Thyroid gland (tissue), 4 donors: ENCODE measurements at places on chromosomes 5 and 9. TPM values are rescaled to one million over a fixed set of nuclear protein-coding genes. Genes with fewer than 3 reads are reported as not detected.
A peak's percentile ranks its signal among the peaks of the same experiment; 100 is the strongest.

Gene SPINK6
- total RNA-seq, result not detected

Gene SPARC
- total RNA-seq, result 302 TPM

Gene CDH18
- total RNA-seq, result not detected

Gene ANKDD1B
- total RNA-seq, result 1.1 TPM

Gene DMGDH
- 15.9 TPM for total RNA-seq

Gene ACOT12
- total RNA-seq, result not detected

Gene PDZD2
- 3.4 TPM for total RNA-seq

Gene SLIT3
- 58.0 TPM for total RNA-seq

Gene SELENOP
- 336 TPM for total RNA-seq

Gene FBP1
- total RNA-seq, result 25.1 TPM

Gene SLC34A3
- not detected for total RNA-seq

Gene EPB41L4B
- 56.4 TPM for total RNA-seq

- no peak for DNase-seq
Observed at GRCh38 chr9:114592356-114592755, 4.8 kb downstream of the ATP6V1G1 start.

DNA sequence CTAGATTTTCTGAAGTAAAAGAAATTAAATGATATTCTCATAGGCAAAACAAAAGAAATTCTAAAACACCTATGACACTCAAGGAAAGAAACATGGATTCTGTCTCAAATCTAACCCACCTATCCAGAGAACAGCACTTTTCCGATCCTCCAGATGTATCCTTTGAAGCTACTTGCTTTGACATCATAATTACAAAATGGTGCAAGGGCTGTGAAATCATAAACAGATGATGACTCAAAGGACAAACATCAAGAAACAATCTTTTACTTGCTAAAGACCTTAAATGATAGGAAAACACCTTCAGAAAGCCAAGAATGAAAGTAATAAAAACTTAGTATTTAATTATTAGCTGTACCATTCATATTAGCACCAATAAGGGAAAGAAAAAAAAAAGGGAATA, 202.6 kb downstream of the DENND1A start:
- no peak for DNase-seq

GRCh38 chr9:130919559-130920145, 19.4 kb downstream of the FIBCD1 start:
- no peak for DNase-seq

DNA sequence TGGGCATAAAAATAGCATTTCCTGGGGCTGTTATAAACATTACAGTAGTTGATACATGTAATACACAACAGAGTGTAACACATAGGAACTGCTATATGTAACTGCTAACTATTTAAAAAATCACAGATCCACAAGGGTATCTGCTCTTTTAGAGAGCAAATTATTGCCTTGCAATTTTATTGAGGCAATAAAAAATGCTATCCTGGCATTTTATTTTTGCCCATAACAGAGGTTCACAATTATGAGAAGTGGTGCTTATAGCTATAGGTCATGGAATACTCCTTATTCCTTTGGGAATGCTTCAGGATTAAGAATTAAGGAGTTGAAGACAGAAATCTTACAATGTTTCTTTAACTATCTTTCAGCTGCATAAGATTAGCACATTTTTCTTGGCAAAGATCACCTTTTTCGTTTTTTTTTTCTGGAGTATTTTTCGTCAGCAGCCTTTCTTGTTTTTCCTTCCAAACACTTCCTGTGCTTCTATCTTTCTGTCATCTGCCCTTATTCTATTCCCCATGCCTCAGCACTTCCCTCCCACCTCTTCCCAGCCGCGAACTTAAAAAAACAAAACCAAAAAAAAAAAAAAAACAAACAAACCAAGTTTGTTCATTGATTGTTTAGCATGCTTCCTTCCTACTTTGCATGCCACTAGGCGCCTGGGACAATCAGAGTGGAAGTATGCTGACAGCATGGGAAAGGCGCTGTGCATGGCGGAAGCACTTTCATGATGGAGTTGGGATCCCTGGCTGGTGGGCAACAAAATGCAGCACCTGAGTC, 264.2 kb downstream of the MAST4 start:
- DNase-seq, result peak; percentile 20

DNA sequence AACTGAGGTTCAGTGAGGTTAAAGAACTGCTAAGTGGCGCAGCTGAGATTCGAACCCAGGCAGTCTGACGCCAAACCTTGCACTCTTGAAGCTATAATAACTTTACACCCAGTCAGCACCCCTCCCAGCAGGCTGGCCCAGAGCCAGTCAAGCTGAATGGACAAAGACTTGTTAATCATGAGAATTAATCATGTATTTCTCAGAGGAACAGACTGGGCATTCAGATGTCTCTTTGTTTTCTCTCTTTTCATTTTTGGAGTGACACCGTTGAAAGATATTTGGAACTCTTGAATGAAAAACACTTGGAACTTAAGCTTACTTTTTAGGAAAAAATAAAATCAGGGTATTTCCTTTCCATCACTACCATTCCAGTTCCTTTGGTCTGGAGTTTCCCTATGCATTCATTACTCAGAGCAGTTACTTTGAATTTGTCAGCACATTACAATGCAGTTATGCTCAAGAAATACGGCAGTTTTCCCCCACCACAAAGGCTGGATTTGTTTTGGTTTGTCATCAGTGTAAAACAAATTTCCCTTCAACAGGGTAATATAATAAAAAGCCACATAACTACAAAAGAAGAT, 22.6 kb upstream of the MAMDC2 start:
- DNase-seq, result peak; percentile 24

- no peak for DNase-seq
Observed at GRCh38 chr9:138120072-138120471, 242.5 kb downstream of the CACNA1B start.

GRCh38 chr9:86281593-86282076, 703 bp downstream of the ISCA1 start:
- no peak for DNase-seq

- no peak for DNase-seq
Observed at GRCh38 chr5:148910686-148911361, 84.4 kb downstream of the ADRB2 start.

- no peak for DNase-seq
Observed at GRCh38 chr9:114559830-114560513, 27.6 kb upstream of the ATP6V1G1 start.

DNA sequence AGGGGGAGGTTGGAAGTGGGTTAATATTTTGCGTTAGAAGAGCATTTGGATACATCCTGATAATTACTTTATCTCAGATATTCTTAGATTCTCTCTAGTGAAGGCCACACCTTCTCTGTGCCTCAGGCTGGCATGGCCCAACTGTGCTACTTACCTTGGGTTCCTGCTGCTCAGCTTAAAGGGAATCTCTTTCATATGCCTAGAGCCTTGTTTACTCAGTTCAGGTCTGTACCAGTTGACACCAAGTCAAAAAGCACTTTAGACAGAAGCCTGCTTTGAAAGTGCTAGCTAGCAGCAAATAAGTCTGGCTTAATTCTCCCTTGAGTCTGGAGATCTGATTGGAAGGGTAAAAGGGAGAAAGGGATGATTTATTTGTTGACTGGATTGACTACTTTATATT, 74.8 kb downstream of the GHR start:
- DNase-seq, result no peak

- no peak for DNase-seq
Observed at GRCh38 chr5:130520211-130520610, 615.9 kb downstream of the CHSY3 start.

GRCh38 chr5:140875085-140876065, at the start of gene PCDHA12:
Gene PCDHA12, plus strand, starts transcription at chr5:140875308. Its CDS starts 165 bp downstream, at chr5:140875473.
- DNase-seq, result no peak

GRCh38 chr9:114745879-114746550, 59.8 kb downstream of the TNFSF15 start:
- no peak for DNase-seq

- no peak for DNase-seq
Observed at GRCh38 chr5:65955746-65956145, 29.4 kb downstream of the ERBIN start.

DNA sequence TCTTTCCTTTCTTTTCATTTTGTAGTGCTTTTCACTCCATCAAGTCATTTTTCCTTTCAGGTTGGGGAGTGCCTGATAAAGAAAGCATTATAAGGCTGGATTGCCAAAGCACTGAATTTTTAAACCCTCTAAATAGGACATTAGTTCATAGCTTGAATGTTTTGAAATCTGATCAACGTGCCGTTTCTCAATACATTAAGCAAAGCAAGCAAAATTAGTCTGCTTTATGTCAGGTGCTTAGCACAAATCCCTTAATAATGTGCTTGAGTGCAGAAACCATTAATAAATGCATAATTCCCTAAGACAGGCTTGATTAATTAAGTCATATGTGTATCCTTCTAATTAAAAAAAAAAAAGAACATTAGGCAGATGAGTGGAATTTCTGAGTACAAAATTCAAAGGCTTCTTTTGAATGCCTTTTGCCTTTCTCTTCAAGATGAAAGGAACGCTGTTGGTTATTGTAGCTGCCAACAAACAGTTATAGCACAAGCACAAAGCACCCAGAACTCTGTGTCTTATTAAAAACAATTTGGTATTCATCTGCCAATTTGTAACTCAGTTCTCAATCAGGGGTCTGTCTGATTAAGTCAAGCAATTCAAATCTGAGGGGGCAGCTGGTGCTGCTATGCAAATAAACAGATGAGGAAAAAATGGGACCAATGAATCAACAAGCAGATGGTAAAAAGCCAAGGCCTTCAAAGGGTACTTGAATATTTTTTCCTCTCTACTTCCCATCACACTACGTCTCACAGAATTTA, 233.7 kb downstream of the TLE1 start:
- no peak for DNase-seq

DNA sequence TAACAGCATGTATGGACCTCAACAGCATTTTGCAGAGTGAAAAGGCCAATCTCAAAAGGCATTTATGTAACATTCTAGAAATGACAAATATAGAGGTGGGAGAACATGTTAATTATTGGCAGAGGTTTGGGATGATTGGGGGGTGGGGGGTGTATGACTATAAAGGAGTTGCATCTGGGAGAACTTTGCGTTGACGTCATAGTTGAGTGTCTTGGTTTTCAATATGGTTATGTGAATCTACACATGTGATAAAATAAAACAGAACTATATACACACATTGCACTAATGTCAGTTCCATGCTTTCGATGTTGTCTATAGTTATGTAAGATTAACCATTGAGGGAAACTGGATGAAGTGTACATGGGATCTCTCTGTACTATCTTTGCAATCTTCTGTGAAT, 139.1 kb downstream of the SV2C start:
- no peak for DNase-seq
